ENCODE measurements at places on chromosomes 2 and 18. TPM values are rescaled to one million over a fixed set of nuclear protein-coding genes. Genes with fewer than 3 reads are reported as not detected.

- no peak for DNase-seq
- peaks cover 26% of the 10 kb centered on the region for H3K4me1 ChIP-seq
- peak overlapping the region; percentile 76 for H3K27ac ChIP-seq
- H3K4me3 ChIP-seq = peak overlapping the region; percentile 91
- H3K36me3 ChIP-seq = no peaks in the 10 kb centered on the region
These were observed 425 bp downstream of the ASB3 start for GRCh38 chr2:53786352-53786704.

DNA sequence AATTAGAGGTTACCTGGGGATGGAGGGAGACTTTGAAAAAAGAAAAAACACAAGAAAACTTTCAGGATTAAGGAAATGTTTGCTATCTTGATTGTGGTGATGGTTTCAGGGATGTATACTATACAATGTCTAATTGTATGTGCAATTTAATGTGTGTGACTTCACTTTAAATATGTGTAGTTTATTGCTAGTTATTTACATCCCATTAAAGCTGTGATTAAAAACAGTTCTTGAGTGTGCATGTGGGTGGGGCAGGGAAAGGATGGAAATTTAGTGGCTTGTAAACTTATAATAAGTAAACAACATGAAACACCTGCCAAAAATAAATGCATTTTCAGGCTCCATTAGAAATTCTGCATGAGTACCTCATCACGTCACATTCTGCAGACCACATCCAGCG lies 167.0 kb downstream of the MYO5B start:
- H3K27me3 ChIP-seq = no peaks in the 10 kb centered on the region
- H3K4me3 ChIP-seq = no peak overlapping the region
- no peak for DNase-seq
- H3K36me3 ChIP-seq = no peaks in the 10 kb centered on the region
- no peaks in the 10 kb centered on the region for H3K4me1 ChIP-seq
- H3K27ac ChIP-seq = no peak overlapping the region

DNA sequence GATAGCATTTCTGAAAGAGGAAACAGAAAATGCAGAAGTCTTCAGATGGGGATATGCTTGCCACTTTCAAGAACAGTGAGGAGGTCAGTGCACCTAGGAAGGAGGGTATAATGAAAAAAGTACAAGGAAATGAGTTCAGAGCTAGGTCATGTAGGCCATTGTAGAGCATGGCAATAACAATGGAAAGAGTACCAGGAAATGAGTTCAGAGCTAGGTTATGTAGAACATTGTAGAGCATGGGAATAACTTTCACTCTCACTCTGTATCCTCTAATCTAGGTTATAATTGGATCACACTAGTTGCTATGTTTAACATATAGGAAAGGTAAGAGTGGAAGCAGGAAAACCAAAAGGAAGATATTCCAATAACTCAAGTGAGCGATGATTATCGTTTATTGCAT lies 12.3 kb downstream of the SCG2 start:
- H3K27me3 ChIP-seq = no peaks in the 10 kb centered on the region
- DNase-seq = no peak
- H3K4me3 ChIP-seq = no peak overlapping the region

The DIS3L2 gene
- total RNA-seq = 24.1 TPM

DNA sequence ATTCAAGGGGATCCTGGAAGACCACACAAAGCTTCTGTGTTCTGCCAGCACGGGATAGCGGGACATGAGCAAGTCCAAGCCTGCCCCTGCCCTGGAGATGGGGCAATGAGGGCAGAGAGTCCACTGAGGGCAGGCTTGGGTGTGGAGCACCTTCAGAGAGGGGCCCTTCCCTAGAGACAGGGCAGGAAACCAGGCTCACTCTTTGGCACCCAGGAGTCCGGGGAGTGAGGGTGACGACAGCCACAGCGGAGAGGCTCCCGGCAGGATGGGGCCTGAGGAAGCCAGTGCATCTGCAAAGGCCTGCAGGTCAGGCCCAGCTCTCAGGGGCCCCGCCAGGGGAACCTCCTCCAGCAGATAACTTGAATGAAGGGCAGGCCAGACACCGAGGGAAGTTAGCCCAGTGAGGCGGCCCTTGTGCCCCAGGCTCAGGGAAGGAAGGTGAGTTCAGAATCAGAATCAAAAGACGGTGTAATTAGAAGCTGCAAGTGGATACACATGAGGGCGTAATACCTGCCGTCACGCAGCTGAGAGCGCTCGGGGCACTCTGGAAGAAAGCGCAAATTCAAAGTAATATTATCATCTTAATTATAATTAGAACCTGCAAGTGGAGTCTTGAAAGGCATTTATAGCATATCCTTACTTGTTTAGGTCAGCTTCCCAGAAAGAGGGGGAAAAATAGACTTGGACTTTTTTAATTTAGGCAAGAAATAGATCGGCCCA lies 142.6 kb upstream of the LGALSL start:
- no peaks in the 10 kb centered on the region for H3K36me3 ChIP-seq
- peaks cover 26% of the 10 kb centered on the region for H3K4me1 ChIP-seq
- no peaks in the 10 kb centered on the region for H3K27me3 ChIP-seq
- no peak overlapping the region for H3K4me3 ChIP-seq
- no peak for DNase-seq
- no peak overlapping the region for H3K27ac ChIP-seq

DNA sequence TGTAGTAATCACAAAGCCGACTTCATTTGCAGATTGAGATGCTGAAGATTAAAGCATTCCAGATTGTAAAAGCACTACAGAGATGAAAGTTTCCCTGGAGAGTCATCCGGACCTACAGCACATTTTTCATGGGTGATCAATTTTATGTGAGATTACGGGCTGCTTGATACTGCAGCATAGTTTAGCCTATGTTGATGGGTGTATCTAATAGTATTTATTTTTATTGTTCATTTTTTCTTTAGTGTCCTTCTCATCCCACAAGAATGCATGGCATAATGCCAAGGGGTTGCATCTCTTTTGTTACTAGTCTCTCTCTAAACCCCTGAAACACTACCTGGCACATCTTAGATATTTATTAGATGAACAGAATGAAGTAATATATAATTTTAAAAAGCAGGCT lies 240.4 kb downstream of the MBD2 start:
- no peaks in the 10 kb centered on the region for H3K4me1 ChIP-seq
- DNase-seq = no peak
- no peak overlapping the region for H3K4me3 ChIP-seq
- no peaks in the 10 kb centered on the region for H3K27me3 ChIP-seq
- no peaks in the 10 kb centered on the region for H3K36me3 ChIP-seq

GRCh38 chr18:62664414-62664813 lies 50.9 kb upstream of the PHLPP1 start:
- no peak overlapping the region for H3K27ac ChIP-seq
- H3K27me3 ChIP-seq = no peaks in the 10 kb centered on the region
- no peaks in the 10 kb centered on the region for H3K36me3 ChIP-seq
- H3K4me3 ChIP-seq = no peak overlapping the region
- DNase-seq = no peak
- no peaks in the 10 kb centered on the region for H3K4me1 ChIP-seq

The DSG1 gene
- 1.0 TPM for total RNA-seq

DNA sequence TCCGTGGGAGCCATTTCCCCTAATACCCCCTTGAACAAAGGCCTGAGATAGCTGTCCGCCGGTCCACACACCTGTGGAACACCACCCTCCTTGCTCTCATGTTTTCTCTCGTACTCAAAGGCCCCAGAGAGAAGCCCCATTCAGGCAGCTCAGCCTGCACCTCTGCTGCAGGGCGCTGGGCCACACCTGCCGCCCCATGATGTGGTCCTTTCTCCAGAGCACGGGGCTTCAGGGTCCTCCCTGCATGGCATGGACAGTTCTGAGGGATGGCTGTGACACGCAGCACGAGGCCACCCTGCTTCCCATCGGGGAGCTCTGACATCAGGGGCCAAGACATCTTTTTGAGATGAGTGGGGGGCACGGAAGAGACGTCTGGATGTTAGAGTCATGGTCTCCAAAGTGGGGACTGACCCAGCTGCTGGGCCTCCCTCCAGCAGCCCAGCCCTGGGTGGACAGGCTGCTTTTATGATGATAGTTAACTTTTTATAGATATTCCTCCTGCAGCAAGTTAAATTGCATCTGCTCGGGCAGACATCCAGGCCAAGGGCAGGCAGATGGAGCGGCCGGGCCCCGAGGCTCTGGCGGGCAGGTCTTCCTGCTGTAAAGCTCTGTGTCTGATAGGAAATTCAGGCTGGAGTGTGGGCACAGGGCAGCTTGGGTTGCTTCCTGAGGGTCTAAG lies 56.7 kb downstream of the SDC1 start:
- no peak overlapping the region for H3K27ac ChIP-seq
- no peak overlapping the region for H3K4me3 ChIP-seq
- H3K27me3 ChIP-seq = no peaks in the 10 kb centered on the region
- DNase-seq = no peak
- H3K36me3 ChIP-seq = no peaks in the 10 kb centered on the region
- H3K4me1 ChIP-seq = no peaks in the 10 kb centered on the region

Data from heart left ventricle (tissue), 16 donors.